ENCODE measurements at places on chromosomes 12 and 14. TPM values are rescaled to one million over a fixed set of nuclear protein-coding genes. Genes with fewer than 3 reads are reported as not detected.

The ANKRD33 gene
- 0.48 TPM for polyA plus RNA-seq

The STAC3 gene
- polyA plus RNA-seq: 7.9 TPM

The ST8SIA1 gene
- polyA plus RNA-seq: 5.6 TPM

The CRY1 gene
- 30.2 TPM for polyA plus RNA-seq

The ZNF891 gene
- 2.9 TPM for polyA plus RNA-seq

The GUCY2C gene
- polyA plus RNA-seq: 0.43 TPM

The PPFIBP1 gene
- polyA plus RNA-seq: 97.6 TPM

The PPP1R1A gene
- polyA plus RNA-seq: 54.8 TPM

The TM7SF3 gene
- 70.2 TPM for polyA plus RNA-seq

The CYP46A1 gene
- polyA plus RNA-seq: 1.4 TPM

The PTPN21 gene
- polyA plus RNA-seq: 37.9 TPM

The SERPINA1 gene
- 225 TPM for polyA plus RNA-seq

The DBX2 gene
- polyA plus RNA-seq: 0.06 TPM

The GPRC5A gene
- polyA plus RNA-seq: 8.4 TPM

The KRT83 gene
- polyA plus RNA-seq: not detected

The SSTR1 gene
- 1.9 TPM for polyA plus RNA-seq

The MANSC1 gene
- 35.6 TPM for polyA plus RNA-seq

The BHLHE41 gene
- 0.92 TPM for polyA plus RNA-seq

The EML5 gene
- polyA plus RNA-seq: 2.6 TPM

The TDG gene
- 67.0 TPM for polyA plus RNA-seq

The RIPK3 gene
- polyA plus RNA-seq: 3.0 TPM

The TSPAN9 gene
- 90.4 TPM for polyA plus RNA-seq

The TAS2R19 gene
- 1.8 TPM for polyA plus RNA-seq

The NCKAP5L gene
- 20.3 TPM for polyA plus RNA-seq

The TMEM121 gene
- 4.3 TPM for polyA plus RNA-seq

The CLEC9A gene
- polyA plus RNA-seq: 0.56 TPM

The DACT1 gene
- 33.2 TPM for polyA plus RNA-seq

The TMEM132C gene
- polyA plus RNA-seq: 2.1 TPM

The TROAP gene
- polyA plus RNA-seq: 18.3 TPM

The C12orf76 gene
- polyA plus RNA-seq: 36.3 TPM

The FERMT2 gene
- polyA plus RNA-seq: 185 TPM

The GPR68 gene
- 1.7 TPM for polyA plus RNA-seq

The GPR135 gene
- 3.3 TPM for polyA plus RNA-seq

The WSCD2 gene
- polyA plus RNA-seq: 10.0 TPM

The CEBPE gene
- 0.26 TPM for polyA plus RNA-seq

The VRTN gene
- polyA plus RNA-seq: not detected

The GPN3 gene
- 26.6 TPM for polyA plus RNA-seq
